ENCODE measurements at places on chromosomes 7 and 10.

GRCh38 chr10:44306147-44306710 lies 78.7 kb downstream of the CXCL12 start:
- DNase-seq, result no peak

GRCh38 chr7:156493942-156494341 lies 146.6 kb upstream of the RNF32 start:
- DNase-seq, result no peak

DNA sequence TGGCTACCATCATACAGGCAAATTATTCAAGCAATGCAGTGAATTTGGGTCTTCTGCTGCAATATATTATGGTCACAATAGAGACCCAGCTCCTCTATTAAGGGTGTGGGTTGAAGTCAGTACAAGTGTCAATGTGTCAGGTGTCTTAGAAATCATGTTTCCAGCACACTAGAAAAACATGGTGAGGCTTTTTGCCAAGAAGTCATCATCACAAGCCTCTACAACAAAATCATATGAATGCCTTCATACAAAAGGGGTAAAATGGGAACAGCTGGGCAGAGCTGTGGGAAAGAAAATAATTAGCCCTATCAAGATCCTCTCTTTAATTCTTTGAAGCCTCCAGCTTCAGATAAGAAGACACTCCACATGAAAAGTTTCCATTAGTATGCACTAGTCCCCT lies 37.2 kb downstream of the FAM13C start:
- DNase-seq, result no peak

- no peak for DNase-seq
Observed at GRCh38 chr7:33108554-33109004, 625 bp downstream of the RP9 start.

DNA sequence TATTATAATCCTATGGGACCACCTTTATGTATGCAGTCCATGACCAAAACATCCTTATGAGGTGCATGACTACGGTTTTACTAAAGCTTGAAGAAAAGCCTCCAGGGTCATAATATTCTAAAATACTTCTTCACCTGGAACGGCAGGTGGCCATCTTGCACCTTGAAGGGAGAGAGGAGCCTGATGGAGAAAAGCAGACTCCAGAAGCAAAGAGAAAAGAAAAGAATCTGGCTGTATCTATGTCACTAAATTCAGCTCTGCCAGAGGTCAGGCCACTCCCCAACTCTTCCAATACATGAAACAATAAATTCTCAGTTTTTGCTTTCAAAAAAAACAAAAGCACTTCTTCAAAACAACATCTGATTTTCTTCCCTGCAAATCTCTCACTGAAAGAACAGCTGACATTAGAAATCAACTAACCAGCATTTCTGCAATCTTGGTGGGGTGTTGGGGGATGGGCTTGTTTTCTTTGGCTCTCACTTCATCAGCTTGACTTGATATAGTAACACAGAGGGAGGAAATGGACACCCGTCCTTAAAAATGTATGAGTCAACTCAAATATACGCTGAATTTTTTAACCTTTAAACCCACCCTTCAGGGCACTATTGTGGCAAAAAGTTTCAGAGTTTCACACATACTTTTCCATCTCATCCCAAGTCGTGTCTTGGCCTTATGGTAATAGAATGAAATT lies 21.7 kb downstream of the HIBADH start:
- peak; percentile 11 for DNase-seq

DNA sequence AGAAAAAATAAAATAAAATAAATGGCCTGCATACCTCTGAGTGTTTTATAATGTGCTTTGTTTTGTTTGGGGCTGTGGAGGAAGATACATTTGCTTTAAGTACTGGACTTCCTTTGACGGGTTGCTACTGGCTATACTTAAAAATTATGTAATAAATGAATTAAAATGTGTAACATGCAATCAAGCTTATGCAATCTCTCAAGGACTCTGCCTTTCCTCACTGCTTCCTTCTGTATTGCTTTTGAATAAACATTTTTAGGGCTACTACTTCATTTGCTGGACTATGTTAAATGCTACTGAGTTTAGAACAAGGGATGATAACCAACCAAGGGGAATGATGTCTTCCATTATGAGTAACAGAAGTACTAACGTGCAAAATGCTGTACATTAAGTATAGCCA lies 91.6 kb downstream of the ETV1 start:
- no peak for DNase-seq

- no peak for DNase-seq
Observed at GRCh38 chr7:158588085-158588877, 658 bp upstream of the PTPRN2 start.

- DNase-seq, result no peak
Observed at GRCh38 chr10:130748409-130749057, 563.0 kb downstream of the TCERG1L start.

DNA sequence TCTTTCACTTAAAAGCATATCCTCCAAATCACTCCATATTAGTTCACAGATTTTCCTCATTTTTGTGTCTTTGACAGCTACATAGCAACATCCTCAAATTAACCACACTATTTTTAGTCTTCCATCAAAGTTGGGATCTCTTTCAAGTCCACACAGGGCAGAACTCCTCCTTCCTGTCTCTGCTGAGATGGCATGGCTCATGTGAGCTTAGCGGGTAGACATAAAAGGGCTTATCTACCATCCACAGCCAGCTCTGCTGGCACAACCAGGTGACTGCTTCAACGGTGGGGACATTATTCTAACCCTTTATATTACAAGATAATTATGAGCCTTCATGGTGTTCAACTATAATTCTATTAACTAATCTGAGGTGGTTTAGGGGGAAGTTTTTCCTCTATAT lies 35.5 kb downstream of the ICA1 start:
- no peak for DNase-seq

DNA sequence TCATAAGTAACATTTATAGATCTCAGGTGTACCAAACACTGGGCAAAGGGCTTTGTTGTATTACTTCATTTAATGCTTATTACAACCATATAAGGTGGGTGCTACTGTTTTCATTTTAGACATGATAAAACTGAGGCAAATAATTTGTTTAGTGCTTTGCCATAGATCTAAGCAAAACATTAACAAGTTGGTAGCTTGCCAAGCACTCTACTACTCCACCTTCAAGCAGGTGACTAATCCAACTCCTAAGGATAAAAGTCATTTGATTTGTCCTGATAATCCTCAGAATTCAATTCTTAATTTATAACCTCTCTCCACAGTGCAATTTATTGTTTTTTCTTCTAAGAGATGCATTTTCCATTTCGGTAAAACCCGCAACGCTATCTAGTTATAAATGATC lies 646.4 kb downstream of the GRM8 start:
- no peak for DNase-seq

- no peak for DNase-seq
Observed at GRCh38 chr7:106165337-106165736, 53.2 kb upstream of the SYPL1 start.

GRCh38 chr10:114724716-114725106 lies 66.6 kb upstream of the ABLIM1 start:
- DNase-seq, result no peak

DNA sequence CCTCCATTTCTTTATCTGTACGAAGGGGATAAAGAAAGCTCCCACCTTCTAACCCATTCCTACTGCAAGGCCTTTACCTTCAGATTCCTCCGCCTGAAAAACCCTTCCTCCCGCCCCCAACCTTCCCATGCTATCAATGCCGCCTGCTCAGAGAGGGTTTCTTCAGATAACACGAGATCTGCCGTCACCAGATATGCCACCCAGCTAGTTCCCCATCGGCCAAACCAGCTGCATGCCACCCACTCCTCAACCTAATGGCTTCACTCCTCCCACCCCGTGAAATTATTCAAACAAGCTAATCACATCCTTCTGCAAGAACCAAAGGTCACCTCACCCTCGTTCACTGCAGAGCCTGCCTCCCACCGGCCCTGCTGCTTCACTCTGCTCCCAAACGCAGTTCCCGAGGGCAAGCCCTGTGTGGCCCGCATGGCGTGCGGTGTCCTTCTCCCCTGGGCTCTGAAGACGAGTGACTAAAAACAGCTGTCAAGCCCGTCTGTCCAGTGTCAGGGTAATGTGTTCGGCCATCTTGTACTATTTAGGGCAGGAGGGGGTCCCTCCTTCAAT lies 46.8 kb upstream of the TMEM213 start:
- DNase-seq, result no peak
